Calu3 (cell line): ENCODE measurements at places on chromosomes 13 and 19. TPM values are rescaled to one million over a fixed set of nuclear protein-coding genes. Genes with fewer than 3 reads are reported as not detected.

ZNF329 gene
- 9.5 and 11.2 TPM in 2 replicates for total RNA-seq

KLK15 gene
- total RNA-seq = not detected in 2 replicates

ZGLP1 gene
- 4.6 and 7.0 TPM in 2 replicates for total RNA-seq

CYP2S1 gene
- total RNA-seq = 4.9 and 8.9 TPM in 2 replicates

SIGLEC12 gene
- total RNA-seq = not detected in 2 replicates

CPT1C gene
- 0.57 and 1.4 TPM in 2 replicates for total RNA-seq

CLEC17A gene
- not detected in 2 replicates for total RNA-seq

ZNF132 gene
- not detected in 2 replicates for total RNA-seq

MUC16 gene
- 0.15 and 0.17 TPM in 2 replicates for total RNA-seq

TBXA2R gene
- 0.20 and 0.24 TPM in 2 replicates for total RNA-seq

BRSK1 gene
- 3.4 and 3.8 TPM in 2 replicates for total RNA-seq

OVOL3 gene
- not detected in 2 replicates for total RNA-seq

SULT2A1 gene
- total RNA-seq = not detected in 2 replicates

CCDC8 gene
- not detected in 2 replicates for total RNA-seq

ZFR2 gene
- not detected in 2 replicates for total RNA-seq

SUGP1 gene
- 38.9 and 41.3 TPM in 2 replicates for total RNA-seq

CEACAM5 gene
- 1.1 and 3.4 TPM in 2 replicates for total RNA-seq

ZNF91 gene
- 18.4 and 19.0 TPM in 2 replicates for total RNA-seq

TLE2 gene
- total RNA-seq = 8.5 and 9.3 TPM in 2 replicates

GZMM gene
- 0.42 TPM in 1 of 2 replicates, not detected in the other for total RNA-seq

BORCS8 gene
- 24.0 and 26.3 TPM in 2 replicates for total RNA-seq

WDR87 gene
- total RNA-seq = not detected in 2 replicates

ZNF266 gene
- 12.7 and 13.1 TPM in 2 replicates for total RNA-seq

FAM216B gene
- not detected in 2 replicates for total RNA-seq

FPR3 gene
- not detected in 2 replicates for total RNA-seq

CALR3 gene
- not detected in 2 replicates for total RNA-seq

SHISA7 gene
- total RNA-seq = not detected in 2 replicates

KRTDAP gene
- not detected in 2 replicates for total RNA-seq

MEIS3 gene
- 0.87 and 2.0 TPM in 2 replicates for total RNA-seq

SYDE1 gene
- total RNA-seq = 2.1 and 2.6 TPM in 2 replicates

GPC6 gene
- not detected in 2 replicates for total RNA-seq

FUT1 gene
- 2.6 and 2.9 TPM in 2 replicates for total RNA-seq
